ENCODE measurements at places on chromosomes 12 and 14.

DNA sequence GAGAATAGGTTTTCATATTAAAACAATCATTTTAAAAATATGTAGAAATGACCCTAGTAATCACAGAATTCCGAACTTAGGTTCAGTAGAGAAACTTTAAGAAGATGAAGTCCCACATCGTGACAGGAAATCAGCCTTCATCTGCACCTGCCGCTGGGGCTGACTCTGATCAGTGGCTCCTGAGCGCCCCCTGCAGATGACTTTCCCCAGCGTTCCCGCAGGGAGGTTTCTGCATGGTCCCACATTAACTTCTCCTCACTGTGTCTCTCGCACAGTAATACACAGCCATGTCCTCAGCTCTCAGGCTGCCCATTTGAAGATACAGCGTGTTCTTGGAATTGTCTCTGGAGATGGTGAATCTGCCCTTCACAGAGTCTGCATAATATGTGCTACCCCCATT, 1131.1 kb downstream of the TMEM121 start:
- DNase-seq, result no peak

DNA sequence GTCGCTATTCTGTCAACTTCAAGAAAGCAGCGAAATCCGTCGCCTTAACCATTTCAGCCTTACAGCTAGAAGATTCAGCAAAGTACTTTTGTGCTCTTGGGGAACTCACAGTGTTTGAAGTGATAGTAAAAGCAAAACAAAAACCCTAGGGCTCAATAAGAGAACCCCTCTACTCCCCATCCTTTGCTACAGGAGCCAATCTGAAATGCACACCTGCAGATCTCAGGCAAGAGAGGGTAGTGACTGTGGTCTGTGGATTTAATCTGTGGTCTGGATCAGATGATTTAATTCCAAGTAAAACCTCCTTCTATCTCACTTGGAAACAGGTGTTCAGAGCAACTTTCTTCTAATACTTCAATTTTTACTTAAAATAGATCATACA, 422.9 kb upstream of the OR4E1 start:
- DNase-seq, result no peak

- no peak for DNase-seq
These were observed 13.7 kb upstream of the TCTN1 start for GRCh38 chr12:110600254-110600653.

- DNase-seq, result no peak
These were observed 89.6 kb downstream of the LMNTD1 start for GRCh38 chr12:25463521-25463920.

- no peak for DNase-seq
These were observed 12.9 kb upstream of the EPYC start for GRCh38 chr12:91017511-91018263.

GRCh38 chr12:109563291-109564284, 9.7 kb downstream of the MMAB start:
- no peak for DNase-seq
